ENCODE measurements at places on chromosomes 1 and 21.

GRCh38 chr21:39564200-39564599, 48.5 kb upstream of the B3GALT5 start:
- DNase-seq: no peak

- DNase-seq: no peak
Observed at GRCh38 chr1:192668409-192668983, 32.5 kb downstream of the RGS13 start.

- no peak for DNase-seq
Observed at GRCh38 chr1:159554696-159555095, 18.9 kb upstream of the OR10J5 start.

GRCh38 chr1:60670302-60670701, 412.1 kb upstream of the NFIA start:
- DNase-seq: no peak

DNA sequence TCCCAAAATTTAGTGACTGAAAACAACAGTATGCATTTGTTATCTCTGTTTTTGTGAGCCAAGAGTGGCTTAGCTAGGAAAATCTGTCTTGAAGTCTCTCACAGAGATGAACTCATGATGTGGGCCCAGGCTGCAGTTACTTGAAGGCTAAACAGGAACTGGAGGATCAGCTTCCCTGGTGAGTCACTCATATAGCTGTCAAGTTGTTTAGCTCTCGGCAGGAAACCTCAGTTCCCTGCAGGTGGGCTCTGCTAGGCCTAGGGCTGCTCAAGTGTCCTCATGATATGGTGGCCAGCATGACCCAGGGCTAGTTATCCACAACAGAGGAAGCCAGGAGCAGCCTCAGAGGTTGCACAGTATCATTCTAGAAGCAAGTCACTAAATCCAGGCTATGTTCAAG, 30.2 kb upstream of the DDX59 start:
- no peak for DNase-seq

All from activated T-cell treated with anti-CD3 and anti-CD28 coated beads, Interleukin-2, amount 50 U/mL, for 24 hours (primary cell).